ENCODE measurements at places on chromosomes 7 and 10.
A peak's percentile ranks its signal among the peaks of the same experiment; 100 is the strongest.

GRCh38 chr7:9488555-9488954, 1055.1 kb downstream of the NXPH1 start:
- DNase-seq, result no peak

GRCh38 chr10:43396928-43397624, 11.9 kb downstream of the HNRNPF start:
- DNase-seq, result no peak

DNA sequence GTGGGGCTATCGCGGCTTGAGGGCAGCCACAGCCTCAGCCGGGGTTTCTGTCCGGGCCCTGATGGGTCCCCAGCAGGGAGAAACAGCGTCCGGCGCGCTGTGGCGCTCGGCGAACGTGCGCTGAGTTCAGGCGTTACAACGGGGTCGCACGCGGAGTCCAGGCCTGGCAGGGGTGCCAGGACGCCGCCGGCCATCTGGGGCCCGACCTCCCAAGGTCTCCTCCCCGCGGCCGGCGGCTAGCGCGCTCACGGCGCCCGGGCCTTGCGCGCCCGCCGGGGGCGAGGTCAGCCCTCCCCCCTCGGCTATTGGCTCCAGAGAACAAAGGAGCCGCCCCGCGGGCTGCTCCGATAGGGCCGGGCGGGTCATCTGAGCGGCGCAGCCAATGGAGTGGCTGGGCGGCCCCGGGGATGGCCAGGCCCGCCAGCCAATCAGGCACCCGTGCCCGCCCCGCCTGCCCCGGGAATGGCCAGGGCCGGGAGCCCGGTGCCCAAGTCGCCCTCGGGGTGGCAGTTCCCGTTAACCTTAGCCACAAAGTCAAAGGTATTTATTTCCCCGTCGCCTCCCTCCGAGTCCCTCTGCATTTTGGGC, at the start of gene ZNF775:
TSS of gene ZNF775 (plus strand) at position 478 of the 588 bp plus-strand sequence. CDS start 9,141 bp downstream, outside the sequence.
- DNase-seq, result peak; percentile 77

DNA sequence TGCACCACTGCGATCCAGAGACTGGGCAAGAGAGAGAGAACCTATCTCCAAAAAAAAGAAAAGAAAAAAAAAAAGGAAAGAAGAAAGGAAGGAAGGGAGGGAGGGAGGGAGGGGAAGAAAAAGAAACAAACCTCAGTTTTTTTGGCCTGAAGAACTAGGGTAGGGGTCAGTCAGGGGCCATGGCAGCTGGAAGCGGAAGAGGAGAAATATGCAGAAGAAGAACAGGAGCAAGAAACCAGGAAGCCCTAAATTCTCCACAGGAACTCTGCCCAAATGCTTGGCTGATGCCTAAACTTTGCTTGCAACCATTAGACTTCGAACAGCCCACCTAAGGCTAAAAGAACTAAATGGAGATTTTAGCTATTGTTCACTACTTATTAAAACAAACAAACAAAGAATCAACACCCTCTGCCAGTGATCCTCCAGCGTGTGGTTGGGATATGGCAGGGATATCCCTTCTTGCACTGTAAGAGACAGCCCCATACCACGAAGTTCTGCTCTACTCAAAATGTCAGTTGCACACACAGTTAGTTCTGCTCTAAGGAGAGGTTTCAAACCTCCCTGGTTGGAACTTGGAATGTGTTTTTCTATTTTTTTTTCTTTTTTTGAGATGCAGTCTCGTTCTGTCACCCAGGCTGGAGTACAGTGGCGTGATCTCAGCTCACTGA, 139.5 kb downstream of the FAM107B start:
- DNase-seq, result no peak

DNA sequence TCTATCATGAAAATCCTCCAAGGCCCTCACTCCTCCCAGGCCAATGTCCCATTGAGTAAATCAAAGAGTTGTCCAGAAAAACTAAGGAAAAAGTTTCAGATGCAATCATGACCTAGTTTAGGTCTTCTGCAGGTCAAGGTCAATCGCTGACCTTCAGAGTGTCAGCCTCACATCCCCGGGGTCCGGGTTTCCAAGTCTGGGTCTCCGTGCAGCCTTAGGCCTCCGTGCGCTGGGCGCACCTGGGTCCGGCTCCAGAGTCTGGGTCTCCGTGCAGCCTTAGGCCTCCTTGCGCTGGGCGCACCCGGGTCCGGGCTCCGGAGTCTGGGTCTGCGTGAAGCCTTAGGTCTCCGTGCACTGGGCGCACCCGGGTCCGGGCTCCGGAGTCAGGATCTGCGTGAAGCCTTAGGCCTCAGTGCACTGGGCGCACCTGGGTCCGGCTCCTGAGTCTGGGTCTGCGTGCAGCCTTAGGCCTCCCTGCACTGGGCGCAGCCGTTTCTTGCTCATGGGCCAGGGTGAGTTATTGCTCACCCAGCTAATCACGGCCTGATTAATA, 236.2 kb downstream of the TCERG1L start:
- DNase-seq, result no peak

GRCh38 chr10:102425444-102425843, 4.8 kb downstream of the FBXL15 start:
- DNase-seq, result no peak

DNA sequence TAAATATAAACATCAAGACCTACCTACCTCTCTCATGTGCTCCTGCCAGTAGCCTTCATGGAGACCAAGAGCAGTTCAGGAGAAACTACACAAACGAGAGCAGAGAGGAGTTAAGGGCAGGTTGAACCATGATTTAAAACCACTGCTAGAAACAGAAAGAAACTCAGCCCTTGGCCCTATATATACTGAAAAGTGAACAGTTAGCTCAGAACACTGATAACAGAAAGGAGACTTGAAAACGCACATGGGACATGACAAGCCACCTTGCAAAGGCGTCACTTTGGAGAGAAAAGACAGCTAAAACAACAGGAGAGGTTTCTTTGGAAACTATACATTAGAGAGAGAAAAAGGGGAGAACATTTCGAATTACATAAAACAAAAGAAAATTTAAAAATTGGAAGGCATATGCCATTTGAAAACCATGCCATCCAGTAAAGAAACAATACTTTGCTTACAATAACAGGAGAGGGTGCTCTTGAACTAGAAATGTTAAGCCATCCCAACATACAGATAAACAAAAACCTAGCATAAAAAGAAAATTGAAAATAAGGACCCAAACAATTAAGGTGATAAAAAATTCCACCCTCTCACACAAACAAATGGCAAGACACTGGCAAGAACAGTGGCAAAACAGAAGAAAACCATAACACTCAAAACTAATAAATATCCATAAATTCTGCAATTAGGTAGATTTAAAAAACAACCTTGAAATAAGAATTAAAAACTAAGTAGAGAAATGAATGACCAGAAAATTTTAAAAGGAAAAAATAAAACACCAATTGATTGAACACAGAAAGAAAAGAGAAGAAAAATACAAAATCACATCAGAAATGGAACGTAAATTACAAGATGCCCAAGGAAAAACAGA, 232.7 kb downstream of the IMMP2L start:
- DNase-seq, result no peak

DNA sequence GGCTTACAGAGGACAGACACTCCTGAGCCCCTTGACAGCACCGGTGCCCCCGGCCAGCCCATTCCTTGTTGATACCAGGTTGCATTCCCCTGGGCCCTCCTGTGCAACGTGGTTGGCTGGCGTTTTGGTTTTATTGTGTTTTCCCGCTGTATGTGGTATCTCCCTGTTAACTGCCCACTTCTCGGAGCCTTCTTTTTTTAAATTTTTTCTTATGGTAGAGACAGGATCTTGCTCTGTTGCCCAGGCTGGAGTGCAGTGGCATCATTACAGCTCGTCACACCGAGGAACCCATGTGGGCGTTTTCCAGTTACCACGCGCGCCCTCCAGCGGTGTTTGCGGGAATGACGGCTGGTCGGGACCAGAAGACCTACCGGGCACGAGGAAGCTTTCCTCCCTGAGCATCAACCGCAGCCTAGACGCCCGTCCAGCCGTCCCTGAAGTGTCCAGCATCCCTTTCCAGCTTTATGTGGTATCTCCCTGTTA, 16.9 kb upstream of the ZFAND2A start:
- no peak for DNase-seq

- peak; percentile 29 for DNase-seq
These were observed 140.1 kb downstream of the GFRA1 start for GRCh38 chr10:116132780-116133399.

DNA sequence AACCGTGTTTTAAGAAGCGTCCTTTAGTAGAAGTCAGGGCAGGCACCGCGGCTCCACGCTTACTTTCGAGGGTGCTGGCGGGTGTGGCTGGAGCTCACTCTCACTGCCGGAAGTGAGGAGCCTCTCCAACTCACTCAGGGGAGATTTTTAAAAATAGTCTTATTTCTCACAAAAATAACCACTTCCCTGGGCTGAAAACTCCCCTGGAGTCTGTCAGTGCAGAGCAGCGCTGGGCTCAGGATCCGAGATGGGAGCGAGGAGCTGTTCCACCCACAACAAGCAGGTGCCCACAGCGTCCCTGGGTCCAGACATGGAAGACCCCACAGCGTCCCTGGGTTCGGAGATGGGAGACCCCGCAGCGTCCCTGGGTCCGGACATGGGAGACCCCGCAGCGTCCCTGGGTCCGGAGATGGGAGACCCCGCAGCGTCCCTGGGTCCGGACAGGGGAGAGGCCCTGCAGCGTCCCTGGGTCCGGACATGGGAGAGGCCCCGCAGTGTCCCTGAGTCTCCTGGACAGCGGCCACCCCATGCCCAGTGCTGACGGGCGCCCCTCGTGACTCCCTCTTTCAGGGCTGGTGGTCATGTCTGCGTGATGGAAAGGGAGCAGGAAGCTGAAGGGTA, 51.2 kb downstream of the VIPR2 start:
- DNase-seq, result no peak

- DNase-seq, result no peak
These were observed 161.0 kb downstream of the GRID1 start for GRCh38 chr10:86205306-86206239.

All from right renal cortex interstitium (tissue), 3 donors.